ENCODE measurements at places on chromosomes 2 and 18. TPM values are rescaled to one million over a fixed set of nuclear protein-coding genes. Genes with fewer than 3 reads are reported as not detected.

The SPRED2 gene
- total RNA-seq = 31.5 TPM

The GNAL gene
- total RNA-seq = 12.6 TPM

The GALNT14 gene
- 2.2 TPM for total RNA-seq

The MAP3K19 gene
- not detected for total RNA-seq

The TMEM198 gene
- total RNA-seq = 4.0 TPM

The ZSCAN30 gene
- 29.3 TPM for total RNA-seq

The SCN9A gene
- total RNA-seq = 1.5 TPM

Measured in mesothelial cell of epicardium (in vitro differentiated cells).